ENCODE measurements at places on chromosomes 16 and 17. TPM values are rescaled to one million over a fixed set of nuclear protein-coding genes. Genes with fewer than 3 reads are reported as not detected.

DNA sequence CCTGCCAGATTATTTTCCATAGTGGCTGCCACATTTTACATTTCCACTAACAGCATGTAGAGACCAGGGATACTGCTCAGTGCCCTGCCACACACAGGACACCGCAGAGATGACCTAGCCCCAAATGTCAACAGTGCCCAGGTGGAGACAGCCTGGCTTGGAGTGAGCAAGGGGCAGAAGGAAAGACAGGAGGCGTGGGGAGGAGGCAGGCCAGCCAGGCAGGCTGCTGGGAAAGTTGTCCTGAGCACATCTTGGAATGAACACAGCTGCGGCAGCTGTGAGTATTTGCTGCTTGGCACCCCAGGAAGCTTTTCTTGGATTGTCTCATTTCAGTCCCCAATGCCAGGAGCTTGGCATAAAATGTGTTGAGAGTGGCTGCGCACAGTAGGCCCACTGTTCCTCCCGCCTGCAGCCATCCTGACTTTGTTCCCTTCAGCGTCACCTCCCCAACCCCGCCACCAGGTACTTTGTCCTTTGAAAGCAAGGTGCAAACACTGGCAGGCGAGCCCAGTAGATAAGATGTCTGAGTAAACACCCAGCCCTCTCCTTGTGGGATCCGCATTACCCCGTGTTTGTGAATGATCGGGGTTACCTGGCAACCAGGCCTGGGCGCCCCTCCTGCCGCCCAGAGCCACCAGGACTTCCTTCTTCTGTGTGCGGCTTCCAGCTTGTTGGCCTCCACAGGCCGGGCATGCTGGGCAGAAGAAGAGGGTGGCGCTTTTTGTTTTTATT lies 114.0 kb downstream of the CMIP start:
- DNase-seq: peak; percentile 96

DNA sequence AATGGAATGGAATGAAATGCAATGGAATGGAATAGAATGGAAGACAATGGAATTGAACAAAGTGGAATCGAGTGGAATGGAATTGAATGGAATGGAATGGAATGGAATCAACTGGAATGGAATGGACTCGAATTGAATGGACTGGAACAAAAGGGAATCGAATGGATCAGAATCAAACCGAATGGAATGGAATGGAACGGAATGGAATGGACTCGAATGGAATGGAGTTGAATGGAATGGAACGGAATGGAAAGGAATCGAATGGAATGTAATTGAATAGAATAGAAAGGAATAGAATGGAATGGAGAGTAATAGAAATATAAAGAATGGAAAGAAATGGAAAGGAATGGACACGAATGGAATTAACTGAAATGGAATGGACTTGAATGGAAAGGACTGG lies 475.2 kb upstream of the WSB1 start:
- no peak for DNase-seq

The MGAT5B gene
- total RNA-seq: not detected

- DNase-seq: no peak
Observed at GRCh38 chr16:85954927-85955519, 56.1 kb downstream of the IRF8 start.

The BAIAP3 gene
- total RNA-seq: 6.7 TPM

Measured in stomach (tissue), 19 donors.